ENCODE measurements at places on chromosomes 6 and 20.

- DNase-seq, result no peak
Observed at GRCh38 chr6:137998461-137999019, 108.7 kb downstream of the PERP start.

DNA sequence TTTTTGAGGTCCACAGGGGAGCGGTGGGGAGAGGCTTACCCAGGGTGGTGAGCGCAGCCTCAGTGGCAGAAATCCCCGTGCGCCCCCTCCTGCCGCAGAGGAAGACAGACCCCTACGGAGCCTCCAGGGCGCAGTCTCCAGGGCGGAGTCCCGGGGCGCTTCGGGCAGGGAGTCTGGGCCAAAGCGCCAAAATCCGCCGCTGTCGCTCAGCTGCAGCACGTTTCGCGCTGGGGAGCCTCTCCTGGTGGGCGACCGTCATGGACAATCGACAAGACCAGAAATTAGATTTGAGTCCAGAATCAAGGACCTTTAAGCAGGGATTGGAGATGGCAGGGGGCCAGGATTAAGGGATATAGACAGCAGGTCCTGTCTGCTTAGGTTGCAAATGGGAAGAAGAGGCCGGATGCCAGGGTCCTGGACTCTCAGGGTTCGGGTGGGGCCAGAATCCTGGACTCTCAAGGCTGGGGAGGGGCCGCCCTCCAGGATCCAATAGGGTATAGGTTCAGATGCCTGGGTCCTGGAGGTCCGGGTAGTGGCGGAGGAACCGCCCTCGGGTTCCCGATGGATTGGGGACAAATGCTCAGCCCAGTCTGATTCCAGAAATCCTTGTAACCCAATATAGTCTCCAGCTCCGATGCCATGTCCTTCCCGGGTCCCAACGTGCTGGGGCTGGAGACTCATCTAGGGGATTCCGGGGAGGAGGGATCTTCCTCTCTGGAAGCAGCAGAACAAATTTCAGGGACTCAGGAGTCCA lies 7.9 kb upstream of the HLA-E start:
- no peak for DNase-seq

DNA sequence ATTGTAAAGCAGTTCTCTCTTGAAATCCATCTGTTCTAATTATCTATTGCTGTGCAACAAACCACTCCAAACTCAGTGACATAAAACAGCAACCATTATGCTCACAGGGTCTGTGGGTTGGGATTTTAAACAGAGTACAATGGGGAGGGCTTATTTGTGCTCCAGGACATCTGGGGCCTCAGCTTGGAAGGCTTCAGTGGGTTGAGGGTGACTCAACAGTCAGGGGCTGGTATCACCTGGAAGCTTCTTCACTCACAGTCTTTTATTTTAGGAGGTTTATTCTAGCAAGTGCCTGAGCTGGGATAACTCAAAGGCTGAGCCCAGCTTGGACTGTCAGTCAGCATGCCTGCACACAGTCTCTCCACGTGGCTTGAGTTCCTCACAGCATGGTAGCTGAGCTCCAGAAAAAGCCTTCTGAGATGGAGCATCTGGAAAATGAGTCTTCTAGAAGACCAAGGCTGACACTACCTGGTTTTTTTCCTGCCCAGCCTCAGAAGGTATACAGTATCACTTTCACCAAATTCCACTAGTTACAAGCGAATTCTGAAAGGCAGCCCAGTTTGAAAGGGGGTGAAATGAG lies 234.6 kb upstream of the ID4 start:
- no peak for DNase-seq

- no peak for DNase-seq
Observed at GRCh38 chr20:10721137-10721896, 47.5 kb upstream of the JAG1 start.

- DNase-seq, result no peak
Observed at GRCh38 chr6:52373151-52373690, 11.3 kb downstream of the PAQR8 start.

GRCh38 chr6:132648356-132648755 lies 10.6 kb downstream of the TAAR1 start:
- DNase-seq, result no peak

DNA sequence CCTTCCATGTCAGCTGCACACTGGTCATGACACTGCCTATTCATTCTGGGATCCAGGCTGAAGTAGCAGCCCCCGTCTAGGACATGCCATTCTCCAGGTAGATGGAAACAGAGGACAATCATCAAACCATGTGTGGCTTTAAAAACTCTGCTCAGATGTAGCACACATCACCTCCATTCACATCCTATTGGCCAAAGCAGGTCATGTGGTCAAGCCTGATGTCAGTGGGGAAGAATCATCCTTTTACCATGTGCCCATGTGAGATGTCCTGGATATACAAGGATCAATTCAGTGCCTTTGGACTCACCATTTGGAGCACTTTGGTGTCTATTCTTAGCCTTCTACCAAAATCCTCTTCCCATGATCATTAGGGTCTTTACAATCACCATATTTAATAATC lies 99.5 kb downstream of the CDC5L start:
- DNase-seq, result no peak

- DNase-seq, result no peak
Observed at GRCh38 chr6:7088076-7088742, 19.6 kb upstream of the RREB1 start.

- DNase-seq, result no peak
Observed at GRCh38 chr6:1587977-1588376, 21.7 kb upstream of the FOXC1 start.

DNA sequence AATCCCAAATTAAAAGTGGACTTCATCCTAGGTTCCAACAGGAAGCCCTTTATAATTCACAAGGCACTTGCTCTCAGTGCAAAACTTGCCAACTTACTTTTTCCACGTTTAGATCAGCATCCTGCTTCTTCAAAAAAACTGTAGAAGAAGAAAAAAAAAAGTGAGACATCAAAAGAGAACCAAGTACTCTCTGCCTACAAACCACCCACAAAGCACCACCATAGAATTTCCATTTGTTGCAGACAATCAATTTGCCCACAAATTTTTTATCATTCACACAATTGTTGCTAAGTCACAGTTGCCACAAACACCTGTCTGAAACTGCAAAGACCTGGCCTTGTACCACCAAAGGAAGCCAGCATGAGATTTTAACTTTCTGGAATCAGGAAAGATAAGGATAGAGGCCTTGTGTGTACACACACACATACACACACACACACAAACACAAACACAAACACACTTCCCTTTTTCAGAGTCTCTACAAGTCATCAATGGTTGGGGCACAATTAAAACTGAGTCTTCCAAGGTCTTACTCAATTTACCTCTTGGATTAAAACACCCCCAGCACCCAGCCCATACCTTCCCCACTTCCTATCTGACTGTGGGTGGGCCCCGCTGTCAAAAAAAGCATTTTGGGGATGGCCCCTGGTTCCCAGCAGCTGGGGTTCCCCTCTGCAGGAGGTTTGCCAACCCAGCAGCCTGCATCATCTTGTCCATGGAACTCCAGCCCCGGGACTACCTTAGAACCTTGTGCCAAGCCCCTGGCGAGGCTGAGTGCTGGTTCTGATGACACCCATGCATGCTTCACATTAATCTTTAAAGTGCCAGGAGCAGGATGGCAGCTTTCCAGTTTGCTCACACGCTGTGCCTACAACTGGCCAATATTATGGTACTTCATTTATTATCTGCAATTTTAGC lies 26.5 kb downstream of the FYN start:
- DNase-seq, result no peak

GRCh38 chr6:50661636-50662035 lies 51.7 kb upstream of the TFAP2D start:
- no peak for DNase-seq

GRCh38 chr20:62427172-62428001 lies at the start of gene RBBP8NL:
TSS of gene RBBP8NL (minus strand) at chr20:62427539. CDS start at chr20:62419647, 7,892 bp downstream.
- DNase-seq, result no peak

GRCh38 chr6:93376026-93376540 lies 43.3 kb downstream of the EPHA7 start:
- DNase-seq, result no peak

DNA sequence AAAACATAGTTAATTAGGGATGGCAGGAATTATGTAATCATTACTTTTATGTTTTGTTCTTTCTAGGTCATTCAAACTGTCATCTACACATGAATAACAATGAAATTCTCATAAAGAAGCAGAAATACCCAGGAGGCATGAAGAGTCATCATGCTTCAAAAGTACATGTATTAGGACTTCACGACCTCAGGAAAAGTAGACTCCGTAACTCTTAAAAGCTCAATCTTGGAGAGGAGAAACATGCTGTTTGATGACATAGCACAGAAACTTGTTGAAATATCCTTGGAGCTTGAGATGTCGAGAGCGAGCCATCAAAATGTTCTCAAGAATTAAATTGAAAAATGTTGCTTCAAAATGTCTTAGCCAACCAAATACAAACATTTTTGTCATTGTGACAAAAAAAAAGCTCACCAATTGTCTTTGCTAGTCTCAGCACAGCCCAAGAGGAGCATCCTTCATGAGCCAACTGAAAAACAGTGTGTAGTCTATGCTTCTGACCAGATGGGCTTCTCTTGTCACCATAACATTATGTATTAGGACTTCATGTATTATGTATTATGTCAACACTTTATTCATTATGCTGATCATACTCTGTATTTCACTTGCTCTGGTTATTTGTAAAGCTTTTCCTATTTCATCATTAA lies 28.2 kb upstream of the ANKEF1 start:
- DNase-seq, result no peak

GRCh38 chr20:9457136-9457535 lies 57.3 kb upstream of the LAMP5 start:
- DNase-seq, result no peak

DNA sequence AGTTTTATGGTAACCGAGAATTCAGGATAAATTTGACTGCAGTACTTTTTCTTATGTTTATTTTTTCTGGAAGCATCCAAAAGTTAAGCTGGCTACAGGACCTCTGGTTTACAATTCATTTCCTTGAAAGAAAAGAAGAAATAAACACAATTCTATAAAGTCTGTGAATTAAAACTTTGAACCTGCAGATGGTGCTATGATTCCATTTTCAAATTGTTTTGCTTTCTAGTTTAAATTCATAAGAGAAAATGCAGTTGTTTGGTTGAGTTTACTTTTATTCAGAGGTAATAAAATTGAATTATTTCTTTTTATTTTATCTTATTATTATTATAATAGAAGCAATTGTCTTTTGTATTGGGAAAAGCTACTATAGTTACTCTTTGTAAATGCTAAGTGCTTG lies 1.8 kb upstream of the VIP start:
- DNase-seq, result no peak

DNA sequence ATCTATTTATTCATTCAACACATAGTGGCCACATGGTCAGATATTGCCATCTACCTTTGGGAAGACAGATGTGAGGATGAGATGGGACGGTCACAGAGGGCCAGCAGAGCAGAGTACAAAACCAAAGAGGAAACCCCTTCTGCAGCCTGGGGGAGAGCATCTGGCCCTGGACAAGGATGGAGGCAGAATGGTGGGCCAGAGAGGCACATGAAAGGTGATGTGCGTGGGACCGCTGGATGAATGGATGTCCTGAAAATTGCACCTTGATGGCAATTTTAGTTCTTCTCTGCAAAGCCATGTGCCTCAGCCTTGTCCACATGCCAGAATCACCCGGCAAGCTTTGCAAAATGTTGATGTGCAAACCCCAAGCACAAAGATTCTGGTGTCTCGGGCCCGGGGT lies 77.4 kb upstream of the CD93 start:
- DNase-seq, result no peak

- DNase-seq, result no peak
Observed at GRCh38 chr6:145375502-145375901, 359.8 kb downstream of the EPM2A start.

All from T-helper 22 cell (primary cell).